Left kidney (tissue), 8 donors: ENCODE measurements at places on chromosomes 16 and 17. TPM values are rescaled to one million over a fixed set of nuclear protein-coding genes. Genes with fewer than 3 reads are reported as not detected.

- DNase-seq: no peak
Measured at GRCh38 chr17:7307686-7308624, 527 bp downstream of the EIF5A start.

- DNase-seq: no peak
Measured at GRCh38 chr16:67790071-67790470, 16.3 kb downstream of the RANBP10 start.

DNA sequence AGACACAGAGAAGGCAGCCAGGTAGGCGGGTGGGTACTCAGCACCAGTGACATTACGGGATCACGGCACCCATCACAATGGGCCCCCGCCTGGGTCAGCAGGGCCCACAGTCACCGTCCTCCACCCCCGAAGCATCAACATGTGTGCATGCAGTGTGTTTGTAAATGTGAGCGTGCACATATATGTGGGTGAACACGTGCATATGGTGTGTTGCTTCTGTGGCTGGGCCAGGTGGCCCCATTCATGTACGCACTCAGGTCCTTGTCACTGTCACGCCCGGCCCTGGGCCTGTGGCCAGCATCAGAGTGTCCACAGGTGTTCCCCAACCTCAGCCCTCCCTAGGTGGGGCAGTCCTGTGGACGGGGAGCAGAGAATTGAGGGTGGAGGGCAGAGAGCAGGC is 37.1 kb downstream of the TNFRSF13B start:
- DNase-seq: no peak

GRCh38 chr16:1152651-1153259 is at the start of gene CACNA1H:
Gene CACNA1H (plus strand): TSS chr16:1153106. CDS start chr16:1153738, 632 bp downstream.
- DNase-seq: no peak

GRCh38 chr16:78982096-78982744 is 618.3 kb downstream of the MAF start:
- no peak for DNase-seq

Gene GAS2L2
- polyA plus RNA-seq: 0.08 TPM

DNA sequence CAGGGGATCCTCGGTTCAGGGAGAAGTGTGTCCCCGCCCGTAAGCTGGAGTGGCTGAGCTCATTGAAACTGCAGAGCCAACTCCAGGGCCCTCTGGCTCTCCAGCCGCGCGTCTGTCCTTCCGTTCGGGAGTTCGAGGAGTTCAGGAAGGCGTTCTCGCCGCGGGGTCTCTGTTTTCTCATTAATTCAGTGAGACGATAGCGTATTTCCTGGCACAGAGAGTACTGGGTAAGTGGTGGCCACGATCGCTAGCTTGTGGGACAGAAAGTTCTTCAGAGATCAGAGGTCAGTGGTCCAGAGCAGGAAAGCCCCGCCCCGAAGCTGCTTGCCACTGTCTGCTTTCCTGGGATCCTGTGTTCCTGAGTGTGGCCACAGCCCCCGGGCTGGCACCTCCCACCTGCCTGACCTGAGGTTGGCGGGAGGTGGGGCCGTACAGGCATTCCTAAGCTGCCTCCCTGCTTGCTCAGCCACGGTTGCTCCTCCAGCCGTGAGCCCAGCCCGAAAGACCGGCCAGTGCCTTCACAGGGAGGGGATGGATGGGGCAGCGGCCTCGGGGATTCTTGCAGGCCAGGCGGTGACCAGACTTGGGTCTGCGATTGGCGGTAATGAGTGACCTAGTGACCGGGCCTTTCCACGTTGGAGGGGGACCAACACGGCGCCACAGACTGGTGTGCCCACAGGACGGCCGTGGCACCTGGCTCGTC is 8.9 kb downstream of the BAIAP2 start:
- no peak for DNase-seq

DNA sequence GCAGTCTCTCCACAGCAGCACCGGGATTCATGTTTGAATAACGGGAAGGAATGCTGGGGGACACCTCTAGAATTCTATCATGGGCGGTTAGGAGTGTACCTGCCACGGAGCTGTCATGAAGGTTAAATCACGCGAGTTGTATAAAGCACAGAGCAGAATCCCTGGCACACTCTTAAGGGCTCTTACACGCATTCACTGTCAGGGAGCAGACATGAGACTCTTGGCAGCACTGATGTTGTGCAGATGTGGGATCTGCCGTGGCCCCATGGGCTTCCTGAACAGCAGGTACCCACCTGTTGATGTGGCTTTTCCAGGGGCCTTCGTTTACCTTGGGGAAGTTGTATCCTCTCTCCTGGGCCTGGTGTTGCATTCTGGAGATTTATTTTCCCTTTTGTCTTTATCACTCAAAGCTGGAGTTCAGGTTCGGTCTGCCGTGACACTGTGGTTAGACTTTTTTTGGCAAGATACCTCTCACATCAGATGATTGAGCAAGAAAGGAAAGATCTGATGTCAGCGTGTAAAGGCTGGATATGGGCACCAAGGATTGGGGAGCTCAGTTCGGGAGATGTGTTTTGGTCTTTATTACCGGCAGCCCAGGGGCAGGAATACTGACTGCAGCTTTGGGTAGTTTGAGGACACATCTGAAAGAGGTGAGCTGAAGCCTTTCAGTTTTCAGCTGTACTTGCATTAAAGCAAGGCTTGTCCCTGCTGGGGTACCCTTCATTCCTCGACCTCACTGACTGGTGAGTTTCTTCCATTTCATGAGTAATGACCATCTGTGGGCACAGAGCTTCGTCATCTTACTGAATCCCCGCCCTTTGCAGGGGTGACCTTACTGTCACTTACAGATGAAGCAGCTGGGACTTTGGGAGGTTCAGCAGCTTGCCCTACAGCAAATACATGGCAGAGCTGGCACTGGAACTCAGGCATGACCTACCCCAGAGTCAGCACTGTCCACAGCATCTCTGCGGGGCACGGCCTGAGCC is 19.3 kb downstream of the KNOP1 start:
- DNase-seq: no peak

DNA sequence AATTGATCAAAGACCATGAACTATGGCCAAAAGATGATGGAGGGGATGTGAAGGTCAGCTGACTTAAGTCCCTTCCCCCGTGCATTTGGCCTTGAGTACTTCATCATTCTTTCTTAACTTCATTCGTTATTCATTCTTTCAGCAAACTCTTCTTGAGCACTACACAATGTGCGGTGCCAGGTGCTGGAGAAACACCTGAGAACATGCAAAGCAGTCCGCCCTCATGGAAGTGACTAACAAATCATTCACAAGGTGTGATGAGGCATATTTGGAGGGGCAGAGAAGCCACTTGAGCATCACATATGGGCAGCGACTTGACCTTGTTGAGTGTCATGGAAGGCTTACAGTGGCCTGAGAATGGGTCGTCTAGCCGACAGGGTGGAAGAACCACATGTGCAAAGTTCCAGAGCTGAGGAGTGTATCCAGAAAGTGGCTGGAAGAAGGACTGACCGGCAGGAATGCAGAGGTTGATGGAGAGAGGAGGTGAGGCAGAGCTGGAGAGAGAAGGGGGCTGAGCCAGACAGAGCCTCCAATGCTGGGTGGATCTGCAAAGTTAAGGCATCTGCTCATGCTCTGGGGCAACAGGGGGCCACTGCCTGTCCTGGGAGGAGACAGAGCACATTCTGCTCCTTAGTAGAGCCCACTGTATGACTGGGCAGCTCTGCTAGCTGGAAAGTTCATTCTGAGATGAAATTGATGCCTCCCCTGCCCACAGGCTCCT is 25.1 kb upstream of the EIF1 start:
- DNase-seq: no peak

DNA sequence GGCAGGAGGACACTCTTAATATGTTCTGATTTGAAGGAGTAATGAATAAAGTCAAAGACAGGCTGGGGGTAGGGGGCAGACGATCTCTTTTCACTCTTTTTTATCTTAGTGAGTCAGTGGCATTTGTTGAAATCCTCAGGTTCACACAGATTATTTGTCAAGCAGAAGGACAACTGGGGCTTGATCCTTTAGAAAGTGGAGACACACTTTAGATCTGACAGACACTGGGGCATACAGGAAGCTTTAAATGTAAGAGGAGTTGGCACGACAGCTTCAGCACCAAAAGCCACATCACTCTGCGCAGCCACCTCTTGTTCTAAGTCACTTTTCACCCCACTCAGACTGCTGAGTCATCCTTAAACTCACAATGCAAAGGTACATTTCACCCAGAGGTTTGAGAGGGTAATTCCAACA is 121.5 kb downstream of the STXBP4 start:
- no peak for DNase-seq

DNA sequence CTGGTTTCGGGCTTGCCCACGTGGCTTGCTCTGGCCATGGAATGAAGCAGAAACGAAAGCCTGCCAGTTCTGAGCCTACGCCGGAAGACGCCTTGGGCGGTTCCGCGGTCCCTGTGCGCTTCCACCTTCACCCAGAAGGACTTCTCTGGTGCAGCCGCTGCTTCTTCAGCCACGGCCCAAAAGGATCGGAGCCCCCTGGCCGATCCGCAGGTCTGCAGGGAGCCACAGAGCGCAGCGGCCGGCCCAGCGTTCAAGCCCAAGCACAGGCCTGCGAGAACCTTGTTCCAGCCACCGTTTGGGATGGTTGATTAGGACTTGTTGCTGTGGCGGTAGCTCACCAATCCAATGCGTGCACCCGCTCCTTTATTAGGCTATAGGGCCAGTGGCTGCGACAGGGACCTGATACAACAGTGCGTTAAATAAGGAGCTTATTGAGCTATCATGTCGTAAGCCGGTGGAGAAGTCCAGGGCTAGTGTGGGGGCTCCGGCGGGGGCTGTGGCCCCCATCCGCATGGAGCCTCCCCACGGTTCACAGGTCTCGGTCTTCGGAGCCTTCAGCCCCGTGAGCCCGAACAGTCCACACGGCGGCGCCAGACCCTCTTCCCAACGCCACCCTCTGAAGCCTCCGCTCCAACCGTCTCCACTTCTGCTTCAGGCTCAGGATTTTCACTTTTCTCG is 10.2 kb upstream of the MPP2 start:
- DNase-seq: peak; percentile 43

Gene KCNJ2
- polyA plus RNA-seq: 1.9 TPM

GRCh38 chr17:45070809-45071208 is 9.7 kb downstream of the NMT1 start:
- DNase-seq: no peak

DNA sequence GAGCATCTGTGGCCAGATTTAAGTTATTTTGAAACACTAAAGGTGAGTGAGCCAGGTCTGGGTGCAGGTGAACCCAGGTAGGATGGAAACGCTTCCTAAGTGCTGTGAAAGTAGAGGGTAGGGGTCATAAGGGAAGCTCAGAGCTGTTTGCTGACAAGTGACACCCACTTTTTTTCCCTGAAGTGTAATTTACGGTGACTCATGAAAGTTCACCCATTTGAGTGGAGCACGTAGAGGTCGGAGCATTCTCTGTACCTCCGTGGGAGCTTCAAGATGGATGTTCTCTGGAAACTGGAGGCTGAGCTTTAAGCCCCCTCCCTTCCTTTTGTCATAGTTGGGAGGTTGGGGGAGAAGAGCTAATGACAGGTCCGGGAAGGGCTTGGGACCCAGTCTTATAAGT is 44.3 kb downstream of the MPRIP start:
- no peak for DNase-seq

DNA sequence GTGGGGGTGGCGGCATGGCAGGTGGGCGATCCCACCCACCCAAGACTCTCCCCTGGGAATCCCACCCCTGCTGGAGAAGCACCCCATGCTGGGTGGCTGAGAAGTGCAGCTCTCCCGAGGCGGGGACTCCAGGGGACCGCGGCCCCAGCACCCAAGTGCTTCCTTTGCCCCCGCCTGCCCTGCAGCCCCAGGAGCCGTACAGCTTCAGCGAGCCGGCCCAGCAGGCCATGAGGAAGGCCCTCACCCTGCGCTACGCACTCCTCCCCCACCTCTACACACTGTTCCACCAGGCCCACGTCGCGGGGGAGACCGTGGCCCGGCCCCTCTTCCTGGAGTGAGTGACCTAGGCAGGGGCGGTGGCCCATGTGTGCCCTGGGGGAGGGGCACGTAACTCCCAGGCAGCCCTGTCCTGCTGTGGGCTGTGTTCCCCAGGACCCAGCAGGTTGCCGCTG is 11.7 kb downstream of the GAA start:
- DNase-seq: no peak

GRCh38 chr17:81334391-81334901 is 39.3 kb upstream of the SLC38A10 start:
- DNase-seq: no peak

GRCh38 chr17:4582691-4583090 is 1.6 kb upstream of the SMTNL2 start:
- no peak for DNase-seq

GRCh38 chr17:55527540-55528118 is 16.4 kb upstream of the SMIM36 start:
- peak; percentile 77 for DNase-seq

Gene C17orf113
- polyA plus RNA-seq: 4.7 TPM

Gene PIPOX
- 8.8 TPM for polyA plus RNA-seq

DNA sequence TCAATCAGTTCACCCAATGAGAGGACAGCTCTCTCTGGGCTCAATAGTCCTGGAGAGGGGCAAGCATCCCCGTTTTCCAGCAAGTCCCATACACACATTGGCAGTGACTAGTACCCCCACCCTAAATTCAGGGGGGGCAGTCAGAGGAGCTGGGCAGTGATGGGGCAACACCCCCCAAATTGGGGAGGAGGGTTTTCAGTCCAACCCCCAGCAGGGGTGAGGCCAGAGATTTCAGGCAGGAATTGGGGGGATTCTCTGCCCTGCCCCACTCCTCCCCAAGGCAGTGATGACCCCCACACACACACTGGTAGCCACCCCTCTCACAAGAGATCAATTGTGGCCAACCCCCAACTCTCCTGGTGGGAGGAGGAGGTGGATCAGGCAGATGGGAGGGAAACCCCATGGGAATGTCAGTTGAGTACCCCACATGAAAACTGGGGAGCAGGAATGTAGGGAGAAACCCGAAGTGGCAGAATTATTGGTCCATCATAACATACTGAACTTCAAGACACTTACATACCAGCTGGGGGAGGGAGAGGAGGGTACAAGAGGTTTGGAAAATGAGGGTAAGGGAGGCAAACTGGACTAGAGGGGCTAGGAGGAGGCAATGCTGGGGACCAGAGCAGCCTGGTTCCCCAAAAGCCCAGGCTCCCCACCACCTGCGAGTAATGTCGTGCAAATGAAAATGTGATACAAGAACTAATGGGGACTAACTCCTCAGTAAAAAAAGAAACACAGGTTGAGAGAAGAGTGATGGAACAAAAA is 3.1 kb downstream of the VAMP2 start:
- no peak for DNase-seq

DNA sequence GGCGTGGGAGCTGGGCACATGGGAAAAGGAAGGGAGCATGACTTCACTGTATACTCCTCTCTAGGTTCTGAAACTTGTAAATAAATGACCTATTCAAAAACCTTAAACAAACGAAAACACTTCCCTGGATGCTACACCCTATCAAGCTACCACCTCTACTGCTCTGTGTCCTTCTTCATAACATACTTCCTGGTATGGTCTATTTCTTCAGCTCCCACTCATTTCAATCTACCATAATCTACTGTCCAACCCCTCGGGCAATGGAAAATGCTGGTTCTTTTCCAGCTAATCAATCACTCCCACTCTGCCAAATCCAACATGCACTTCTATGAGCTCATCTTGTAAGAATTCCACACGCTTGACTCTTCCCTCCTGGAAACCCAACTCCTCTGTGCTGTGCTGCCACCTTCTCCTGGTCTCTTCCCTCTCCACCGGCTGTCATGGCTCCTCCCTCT is 42.4 kb downstream of the AMFR start:
- DNase-seq: no peak
